ENCODE measurements at places on chromosomes 5 and 9.

- DNase-seq: no peak
Measured at GRCh38 chr9:125380406-125380805, 118.8 kb downstream of the GAPVD1 start.

DNA sequence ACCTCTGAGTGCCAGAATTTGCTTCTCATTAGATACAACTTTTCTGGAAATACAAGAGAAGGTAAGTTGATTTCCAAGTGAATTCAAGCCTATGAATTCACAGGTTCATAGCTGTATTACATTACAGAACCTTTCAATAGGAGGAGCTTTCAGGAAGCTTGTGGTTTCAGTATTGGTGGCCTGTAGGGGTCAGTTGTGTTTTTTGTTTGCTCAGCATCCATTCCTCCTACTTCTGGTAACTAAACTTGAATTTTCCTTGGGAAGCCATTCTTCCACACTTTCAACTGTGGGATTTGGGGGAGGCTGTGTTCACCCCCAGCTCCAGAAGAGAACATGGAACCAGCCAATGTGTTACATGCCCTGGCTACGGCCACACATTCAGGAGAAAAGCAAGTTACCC, 5.6 kb upstream of the CYSTM1 start:
- no peak for DNase-seq

- DNase-seq: no peak
Measured at GRCh38 chr9:131597246-131597645, 51.9 kb downstream of the PRRT1B start.

- DNase-seq: no peak
Measured at GRCh38 chr9:131253891-131254491, 22.3 kb downstream of the FAM78A start.

DNA sequence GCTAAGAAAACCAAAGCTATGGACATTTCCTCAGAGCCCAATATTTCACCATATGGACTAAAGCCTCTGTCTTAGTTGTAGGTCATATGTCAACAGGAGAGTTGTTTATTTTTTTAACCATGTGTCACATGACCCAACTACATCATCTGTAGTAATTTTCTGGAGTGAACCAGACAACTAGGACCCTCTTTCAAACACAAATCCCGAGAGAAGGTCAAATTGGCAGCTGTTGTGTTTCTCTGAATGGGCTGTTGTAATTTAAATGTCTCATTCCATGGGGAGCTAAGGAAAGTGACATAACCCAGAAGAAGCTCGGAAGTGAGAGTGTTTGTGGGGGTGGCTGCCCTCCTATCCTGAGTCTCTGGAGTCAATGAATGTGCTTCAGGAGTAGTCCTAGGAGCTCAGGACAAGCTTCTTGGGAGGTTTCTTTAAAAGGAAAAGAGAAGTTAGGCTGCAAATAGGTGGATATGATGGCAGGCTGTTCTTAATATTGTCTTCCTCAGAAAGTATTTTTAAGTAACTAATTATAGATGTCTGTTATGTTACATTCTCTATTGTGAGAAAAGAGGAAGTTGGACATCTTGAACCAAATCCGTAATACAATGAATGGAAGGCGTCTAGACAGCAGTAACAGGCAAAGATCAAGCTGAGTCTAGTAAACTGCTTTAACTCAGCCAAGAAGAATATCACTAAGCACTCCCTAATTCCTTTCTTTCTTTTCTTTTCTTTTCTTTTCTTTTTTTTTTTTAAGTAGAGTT, 50.1 kb downstream of the TMEM167A start:
- no peak for DNase-seq

GRCh38 chr5:12214267-12215015, 310.2 kb upstream of the CTNND2 start:
- DNase-seq: no peak

DNA sequence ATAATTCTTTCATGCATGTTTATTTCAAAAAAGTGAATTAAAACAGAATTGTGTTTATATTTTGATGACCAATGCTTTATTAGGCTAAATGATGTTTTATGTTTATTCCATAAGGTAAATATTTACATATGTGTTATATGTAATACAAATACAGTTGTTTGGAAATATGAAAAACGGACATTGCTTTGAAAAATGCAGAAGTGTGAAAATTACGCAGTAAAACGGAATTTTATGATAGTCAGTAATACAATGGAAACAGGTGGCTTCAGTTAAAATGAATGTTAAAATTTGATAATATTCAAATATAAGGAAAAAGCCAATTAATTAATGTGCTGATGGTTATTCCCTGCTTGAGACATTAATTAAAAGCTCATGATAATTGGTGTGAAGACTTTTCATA, 1633.8 kb downstream of the MAT2B start:
- no peak for DNase-seq

GRCh38 chr9:128625391-128626146, 31.1 kb downstream of the DYNC2I2 start:
- DNase-seq: no peak

GRCh38 chr5:109242518-109242917, 167.3 kb downstream of the PJA2 start:
- DNase-seq: peak; percentile 7

DNA sequence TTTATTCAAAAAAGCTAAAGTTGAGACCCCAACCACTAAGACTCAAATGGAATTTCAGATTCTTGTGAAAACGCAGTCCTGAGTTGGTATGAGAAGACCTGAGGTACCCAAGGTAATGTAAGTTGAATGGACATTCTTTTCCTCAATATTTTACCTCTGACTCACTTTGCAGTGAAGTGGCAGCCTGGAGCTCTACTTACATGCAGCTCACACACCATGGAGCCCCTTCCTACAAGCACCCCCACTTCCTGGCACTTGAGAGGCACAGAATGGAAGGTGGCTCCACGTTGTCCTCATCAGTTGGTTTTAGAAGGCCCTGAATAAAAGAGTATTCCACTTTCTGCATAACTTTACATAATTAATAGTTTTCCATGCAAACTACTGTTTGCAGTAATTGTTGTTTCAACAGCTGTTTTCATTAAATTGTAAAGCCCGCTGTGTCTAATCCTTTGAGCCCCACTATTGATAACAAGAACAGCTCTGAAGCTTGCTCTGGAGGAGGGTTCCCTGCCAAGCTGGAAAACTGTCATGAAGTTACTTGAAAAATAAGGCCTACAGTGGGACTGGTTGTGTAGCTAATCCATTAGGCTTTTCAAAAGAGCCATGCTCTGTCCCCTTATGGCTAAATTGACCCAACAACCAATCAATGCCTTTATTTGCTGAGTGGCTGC, 102.2 kb upstream of the SPATA31D4 start:
- no peak for DNase-seq

GRCh38 chr5:100913298-100913697, 10.2 kb upstream of the ST8SIA4 start:
- DNase-seq: no peak

GRCh38 chr5:154999865-155000264, 13.7 kb upstream of the KIF4B start:
- no peak for DNase-seq
